Breast epithelium (tissue), 4 donors: ENCODE measurements at places on chromosomes 6 and 20. TPM values are rescaled to one million over a fixed set of nuclear protein-coding genes. Genes with fewer than 3 reads are reported as not detected.

Gene LY6G6C
- total RNA-seq = not detected

Gene CST2
- not detected for total RNA-seq

Gene CDH4
- not detected for total RNA-seq

Gene ADISSP
- total RNA-seq = 12.3 TPM

- no peak for DNase-seq
These were observed 34.0 kb upstream of the SCGN start for GRCh38 chr6:25617997-25618396.

GRCh38 chr6:96992343-96992730 is 67.8 kb downstream of the KLHL32 start:
- DNase-seq = no peak

DNA sequence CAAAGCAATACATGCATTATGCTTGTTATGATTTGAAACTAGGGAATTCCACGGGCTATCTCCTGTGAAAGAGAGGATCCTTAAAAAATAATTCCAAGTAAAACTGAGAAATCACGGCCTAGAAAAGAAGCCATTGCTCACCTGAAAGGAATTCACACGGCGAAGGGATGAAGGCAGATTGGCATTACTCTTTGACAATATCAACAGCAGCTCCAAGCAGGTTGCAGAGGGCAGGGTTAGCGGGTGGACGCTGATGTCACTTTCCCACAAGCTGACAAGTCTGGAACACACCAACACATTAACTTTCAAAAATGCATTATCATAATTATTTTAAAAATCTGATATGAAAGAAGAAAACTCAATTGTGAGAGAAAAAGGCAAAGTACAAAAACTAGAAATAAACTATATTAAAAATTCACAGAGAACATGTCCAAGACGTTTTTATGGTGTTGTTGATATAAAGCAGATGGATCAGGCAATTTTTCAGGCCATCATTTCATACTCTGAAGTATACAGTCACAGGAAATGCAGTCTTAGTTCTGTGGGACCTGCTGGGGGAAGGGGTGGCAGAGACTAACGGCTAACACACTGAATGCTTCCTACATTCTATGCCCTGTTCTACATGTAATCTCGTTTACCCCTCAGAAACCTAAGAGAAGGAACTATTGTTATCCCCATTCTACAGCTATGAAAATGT is 108.3 kb downstream of the UBE3D start:
- DNase-seq = no peak

- no peak for DNase-seq
These were observed 49.4 kb upstream of the IRF4 start for GRCh38 chr6:341914-342831.

GRCh38 chr6:10194816-10195672 is 219.8 kb downstream of the TFAP2A start:
- no peak for DNase-seq

- no peak for DNase-seq
These were observed 33.6 kb downstream of the SIRPA start for GRCh38 chr20:1928782-1929181.

GRCh38 chr6:31740397-31741223 is 805 bp downstream of the MSH5 start:
- DNase-seq = no peak

DNA sequence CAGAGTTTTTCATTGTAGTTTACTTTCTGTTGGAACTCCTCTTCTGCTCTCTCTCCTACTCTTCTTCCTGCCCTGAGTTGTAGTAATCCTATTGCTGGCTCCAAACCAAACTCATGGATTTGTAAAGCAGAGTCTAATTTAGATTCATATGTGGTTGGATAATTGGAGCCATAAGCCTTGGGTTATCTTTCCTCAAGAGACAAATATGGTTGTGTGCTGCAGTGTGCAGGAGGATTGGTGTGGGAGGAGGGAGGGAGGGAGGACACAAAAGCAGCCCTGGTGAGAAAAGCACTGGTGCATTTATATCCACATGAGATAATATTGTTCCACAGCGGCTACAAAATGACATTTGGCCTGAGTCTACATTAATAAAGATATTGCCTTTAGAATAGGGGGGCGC is 4.2 kb downstream of the HLA-G start:
- no peak for DNase-seq

- no peak for DNase-seq
These were observed 197.3 kb downstream of the ZFAND3 start for GRCh38 chr6:38016824-38017223.

- DNase-seq = no peak
These were observed 54.8 kb downstream of the ADGRB3 start for GRCh38 chr6:68689910-68690309.

GRCh38 chr6:36949636-36950035 is 4.9 kb upstream of the PI16 start:
- no peak for DNase-seq
